ENCODE measurements at places on chromosomes 1 and 21.

GRCh38 chr1:154741741-154742495 is 128.2 kb downstream of the KCNN3 start:
- no peak for DNase-seq

DNA sequence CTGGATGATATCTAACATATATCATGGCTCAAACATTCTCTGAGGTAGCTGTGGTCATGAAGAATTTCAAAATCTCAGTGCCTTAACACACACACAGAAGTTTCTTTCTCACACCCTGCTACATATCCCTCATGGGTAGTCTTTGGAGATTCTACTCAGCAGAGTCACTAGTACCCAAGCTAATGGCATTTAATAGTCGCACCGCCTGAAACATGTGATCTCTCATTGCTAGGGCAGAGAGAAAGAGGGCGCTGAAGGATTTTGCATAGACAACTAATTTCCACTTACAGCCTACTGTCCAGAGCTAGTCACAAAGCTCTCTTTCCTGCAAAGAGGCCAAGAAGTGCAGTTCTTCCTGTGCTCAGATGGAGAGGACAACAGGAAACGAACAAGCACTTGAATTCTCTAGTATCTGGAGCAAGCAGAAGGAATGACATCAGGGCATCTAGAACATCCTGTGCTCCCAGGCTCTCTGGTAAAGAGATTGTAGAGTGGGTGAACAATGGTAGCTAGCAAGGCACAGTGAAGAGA is 183.4 kb upstream of the PTBP2 start:
- DNase-seq: peak; percentile 82

DNA sequence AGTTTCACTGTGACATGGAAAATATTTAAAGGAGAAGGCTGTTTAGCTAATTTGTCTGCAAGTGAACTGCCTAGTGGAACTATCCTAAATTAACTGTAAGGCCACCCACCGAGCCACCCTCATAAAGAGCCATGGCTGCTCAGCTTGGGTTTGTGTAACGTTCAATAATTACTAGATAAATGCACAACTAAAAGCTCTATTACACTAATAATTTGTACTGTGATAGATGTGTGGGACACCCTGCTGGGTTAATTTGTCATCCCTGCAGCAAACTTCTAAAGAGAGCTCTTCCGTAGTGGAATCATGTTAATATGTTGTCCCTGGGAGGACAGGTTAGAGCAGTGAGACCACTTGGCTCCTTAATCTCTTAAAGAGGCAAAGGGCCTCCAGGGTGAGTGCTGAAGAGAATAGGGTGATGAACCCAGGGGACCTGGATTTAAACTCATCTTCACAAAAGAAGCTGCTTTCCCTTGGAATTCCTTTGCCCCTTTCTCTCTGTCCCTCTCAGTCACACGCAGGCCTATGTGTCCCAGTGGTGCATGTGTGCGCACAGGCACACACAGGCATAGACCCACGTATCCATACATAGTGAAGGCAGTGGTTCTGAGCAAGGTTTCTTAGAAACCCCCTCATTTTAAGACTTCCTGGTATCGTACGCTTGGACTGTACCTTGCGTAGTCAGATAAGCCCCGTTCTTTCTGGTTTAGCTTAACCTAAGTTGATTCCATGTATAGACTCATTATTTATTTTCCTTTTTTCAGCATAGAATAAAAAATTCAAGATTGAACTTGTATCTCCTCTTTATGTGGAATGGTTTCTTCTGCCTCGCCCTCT is 310.3 kb downstream of the NFIA start:
- DNase-seq: no peak

- DNase-seq: no peak
Measured at GRCh38 chr1:204222764-204223055, 8.9 kb upstream of the GOLT1A start.

- no peak for DNase-seq
Measured at GRCh38 chr1:222413991-222414549, 133.8 kb downstream of the HHIPL2 start.

GRCh38 chr1:160605792-160606479 is 26.6 kb upstream of the CD84 start:
- DNase-seq: no peak

DNA sequence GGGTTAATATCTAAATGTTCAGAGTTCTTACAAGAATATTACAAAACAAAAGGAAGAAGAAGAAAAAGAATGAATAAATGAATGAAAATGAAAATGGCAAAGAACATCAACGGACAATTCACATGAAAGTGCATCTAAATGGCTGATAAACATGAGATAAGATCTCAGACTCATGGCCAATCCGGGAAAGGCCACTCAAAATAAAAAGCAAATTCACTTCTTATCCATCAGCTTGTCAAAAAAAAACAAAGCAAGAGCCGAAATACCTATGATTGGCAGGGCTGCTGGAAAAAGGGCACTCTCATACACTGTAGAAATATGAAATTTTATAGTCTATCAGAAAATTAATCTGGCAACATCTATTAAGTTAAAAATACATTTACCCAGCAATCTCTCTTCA is 103.6 kb upstream of the EDEM3 start:
- no peak for DNase-seq

GRCh38 chr21:15259824-15260223 is 195.0 kb upstream of the NRIP1 start:
- no peak for DNase-seq

DNA sequence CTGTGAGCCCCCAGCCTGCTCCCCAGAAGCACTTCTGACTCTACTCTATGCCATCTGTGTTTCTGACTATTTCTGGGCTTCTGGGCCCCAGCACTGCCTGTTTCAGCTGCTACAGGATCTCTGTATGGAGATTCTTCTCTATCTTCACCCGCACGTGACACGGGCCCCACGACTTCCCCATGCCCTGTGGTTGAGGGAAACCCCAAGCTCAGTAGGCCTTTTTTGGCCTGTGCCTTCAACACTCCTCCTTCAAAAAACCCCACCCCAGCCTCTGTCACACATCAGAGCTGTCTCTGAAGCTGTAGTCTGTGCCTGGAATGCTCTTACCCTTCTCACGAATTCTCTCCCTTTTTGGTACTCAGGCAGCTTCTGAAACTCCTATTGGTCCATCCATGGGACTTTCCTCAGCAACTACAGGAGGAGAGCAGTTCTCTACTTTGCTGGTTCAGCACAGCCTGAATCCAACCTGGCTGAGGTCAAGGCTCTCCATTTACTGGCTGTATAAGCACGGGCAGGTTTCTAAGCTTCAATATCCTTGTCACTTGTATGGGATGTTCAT is 2.0 kb upstream of the NID1 start:
- DNase-seq: no peak

- no peak for DNase-seq
Measured at GRCh38 chr21:36745459-36745858, 46.5 kb downstream of the SIM2 start.

- DNase-seq: no peak
Measured at GRCh38 chr1:202155478-202156021, 4.9 kb downstream of the PTPN7 start.

GRCh38 chr1:24391882-24392603 is 21.5 kb downstream of the STPG1 start:
- peak; percentile 53 for DNase-seq

DNA sequence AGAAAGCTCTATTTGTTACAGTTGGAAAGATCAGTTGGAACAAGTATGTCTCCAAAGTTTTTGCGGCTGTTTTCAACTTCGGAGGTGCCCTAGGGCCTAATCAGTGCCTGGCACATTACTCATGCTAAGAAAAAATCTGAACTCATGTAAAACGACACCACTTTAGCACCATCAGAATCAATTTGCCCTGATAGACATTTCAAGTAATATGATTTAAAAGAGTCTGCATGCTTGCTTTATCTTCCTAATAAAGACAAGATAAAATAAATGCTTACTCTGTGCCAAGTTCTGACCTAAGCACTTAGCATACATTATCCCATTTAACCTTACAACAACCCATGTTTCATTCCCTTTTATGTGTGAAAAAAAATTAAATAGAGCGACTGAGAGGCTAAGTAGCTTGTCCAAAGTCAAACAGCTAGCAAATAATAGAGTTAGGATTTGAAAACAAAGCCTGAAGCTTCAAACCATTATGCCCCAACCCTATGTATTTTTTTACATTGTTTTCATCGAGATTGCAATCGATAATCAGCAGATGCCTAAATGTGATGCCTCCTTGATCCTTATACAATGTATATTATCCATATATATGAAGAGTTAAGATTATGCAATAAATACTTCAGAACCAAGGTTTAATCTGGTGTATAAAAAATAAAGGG is 91.3 kb downstream of the DENND1B start:
- DNase-seq: no peak

DNA sequence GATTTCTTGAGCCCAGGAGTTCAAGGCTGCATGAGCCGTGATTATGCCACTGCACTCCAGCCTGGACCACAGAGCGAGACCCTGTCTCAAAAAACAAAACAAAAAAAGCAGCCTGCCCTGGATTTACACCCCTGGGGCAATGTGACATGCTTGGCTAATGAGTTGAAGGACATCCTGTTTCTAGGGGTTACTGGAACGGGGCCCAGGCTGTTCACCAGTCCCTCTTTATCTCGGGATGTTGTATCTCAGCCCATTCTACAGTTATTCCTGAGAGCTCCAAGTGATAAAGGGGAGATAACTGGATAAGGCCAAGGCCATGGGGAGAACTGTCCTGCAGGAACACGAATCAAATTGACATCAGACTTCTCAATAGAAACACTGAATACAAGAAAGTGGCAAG is 21.7 kb upstream of the S100A2 start:
- no peak for DNase-seq

GRCh38 chr1:108077991-108078390 is 113.0 kb upstream of the VAV3 start:
- DNase-seq: no peak

GRCh38 chr1:214416858-214417257 is 134.5 kb downstream of the PTPN14 start:
- DNase-seq: no peak

GRCh38 chr1:101144671-101145448 is 92.0 kb upstream of the S1PR1 start:
- DNase-seq: no peak

GRCh38 chr21:28554660-28555475 is 437.8 kb downstream of the LTN1 start:
- DNase-seq: no peak

DNA sequence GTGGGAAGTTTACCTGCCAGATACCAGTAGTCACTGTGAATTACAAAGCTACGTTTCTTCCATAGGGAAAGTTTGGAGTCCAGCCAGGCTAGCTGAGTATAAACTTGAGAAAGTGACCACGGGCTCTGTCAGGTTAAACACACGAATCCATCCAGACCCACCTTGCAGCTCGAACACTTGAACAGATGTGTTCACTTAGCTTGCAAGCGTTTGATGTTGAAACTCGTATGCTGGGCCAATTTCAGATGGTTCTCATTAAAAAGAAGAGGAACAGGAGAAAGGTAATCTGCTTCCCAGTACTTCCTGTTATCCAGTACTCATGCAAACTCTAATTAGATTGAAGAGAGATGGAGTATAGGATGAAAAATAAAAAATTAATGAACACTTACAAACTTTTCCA is 636.4 kb downstream of the SMYD3 start:
- DNase-seq: no peak

- no peak for DNase-seq
Measured at GRCh38 chr21:28871388-28872010, 121.2 kb downstream of the LTN1 start.

- DNase-seq: peak; percentile 79
Measured at GRCh38 chr1:2231532-2232254, 3.6 kb downstream of the SKI start.

GRCh38 chr1:93598396-93598795 is 83.2 kb downstream of the BCAR3 start:
- DNase-seq: no peak

GRCh38 chr21:14617871-14618270 is 71.8 kb upstream of the SAMSN1 start:
- DNase-seq: no peak

- DNase-seq: peak; percentile 24
Measured at GRCh38 chr21:28235169-28235895, 757.3 kb downstream of the LTN1 start.

DNA sequence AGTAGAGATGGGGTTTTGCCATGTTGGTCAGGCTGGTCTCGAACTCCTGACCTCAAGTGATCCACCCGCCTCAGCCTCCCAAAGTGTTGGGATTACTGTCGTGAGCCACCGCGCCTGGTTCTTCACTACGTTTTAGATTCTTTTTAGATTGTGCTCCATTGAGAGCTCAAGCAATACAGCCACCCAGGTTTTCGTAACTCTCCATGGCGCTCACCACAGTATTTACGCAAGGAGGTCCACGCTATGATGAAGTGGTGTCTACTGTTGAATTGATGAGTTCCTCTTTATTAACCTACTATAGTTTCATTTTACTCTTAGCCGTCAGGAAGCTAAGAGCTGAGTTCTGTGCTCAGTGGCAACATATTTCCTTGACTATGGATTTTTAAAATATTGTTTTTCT is 1.8 kb upstream of the KIF1B start:
- no peak for DNase-seq

DNA sequence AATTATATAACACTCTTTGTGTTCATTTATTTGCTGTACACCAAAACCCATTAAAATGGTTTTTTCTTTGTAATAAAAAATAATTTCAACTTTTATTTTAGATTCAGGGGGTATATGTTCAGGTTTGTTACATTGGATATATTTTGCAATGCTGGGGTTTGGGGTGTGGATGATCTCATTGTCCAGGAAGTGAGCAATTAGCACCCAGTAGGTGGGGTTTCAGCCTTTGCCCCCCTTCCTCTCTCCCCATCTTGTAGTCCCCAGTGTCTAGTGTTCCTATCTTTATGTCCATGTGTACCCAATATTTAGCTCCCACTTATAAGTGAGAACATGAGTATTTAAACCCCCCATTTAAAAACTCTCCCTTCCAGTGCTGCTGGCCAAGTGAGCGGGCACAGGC is 184.6 kb downstream of the RHOU start:
- no peak for DNase-seq

DNA sequence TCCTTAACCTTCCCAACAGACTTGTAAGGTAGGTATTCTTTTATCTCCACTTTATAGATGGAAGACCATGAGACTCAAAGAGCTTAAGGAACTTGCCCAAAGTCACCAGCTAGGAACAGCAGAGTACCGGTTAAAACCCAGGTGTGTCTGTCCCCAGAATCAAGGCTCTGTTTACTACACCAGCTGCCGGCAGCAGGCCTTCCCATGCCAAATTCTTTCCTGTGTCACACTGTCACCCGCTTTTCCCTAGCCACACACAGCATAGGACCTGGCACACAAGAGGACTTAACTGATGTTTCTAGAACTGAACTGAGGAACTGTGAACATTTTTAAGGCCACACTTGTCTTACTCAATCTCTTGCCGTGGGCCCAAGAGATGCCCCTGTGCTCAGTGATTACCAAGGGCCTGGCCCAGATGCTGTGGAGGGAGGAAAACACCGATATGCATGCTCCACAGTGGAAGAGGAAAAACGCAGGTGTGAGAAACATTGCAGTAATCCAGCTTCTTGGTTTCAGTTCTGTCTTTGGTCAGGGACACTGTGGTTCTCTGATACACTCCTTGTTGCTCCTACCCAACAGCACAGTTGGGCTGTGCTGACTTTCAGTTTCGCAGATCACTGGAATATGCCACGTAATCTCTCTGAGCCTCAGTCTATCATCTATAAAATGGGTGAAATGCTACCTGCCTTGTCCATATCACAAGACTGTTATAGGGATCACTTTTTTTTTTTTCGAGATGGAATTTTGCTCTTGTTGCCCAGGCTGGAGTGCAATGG is 13.9 kb upstream of the LY9 start:
- no peak for DNase-seq

GRCh38 chr1:62282909-62283755 is 36.1 kb downstream of the KANK4 start:
- no peak for DNase-seq
